ENCODE measurements at places on chromosomes 16 and 17. TPM values are rescaled to one million over a fixed set of nuclear protein-coding genes. Genes with fewer than 3 reads are reported as not detected.

MT3 gene
- 6.1 TPM for total RNA-seq

ZNF385C gene
- not detected for total RNA-seq

FOXC2 gene
- 1.1 TPM for total RNA-seq

SLC43A2 gene
- total RNA-seq = 4.8 TPM

SOX9 gene
- 11.7 TPM for total RNA-seq

OTOA gene
- not detected for total RNA-seq

KCNJ12 gene
- 11.5 TPM for total RNA-seq

DNA sequence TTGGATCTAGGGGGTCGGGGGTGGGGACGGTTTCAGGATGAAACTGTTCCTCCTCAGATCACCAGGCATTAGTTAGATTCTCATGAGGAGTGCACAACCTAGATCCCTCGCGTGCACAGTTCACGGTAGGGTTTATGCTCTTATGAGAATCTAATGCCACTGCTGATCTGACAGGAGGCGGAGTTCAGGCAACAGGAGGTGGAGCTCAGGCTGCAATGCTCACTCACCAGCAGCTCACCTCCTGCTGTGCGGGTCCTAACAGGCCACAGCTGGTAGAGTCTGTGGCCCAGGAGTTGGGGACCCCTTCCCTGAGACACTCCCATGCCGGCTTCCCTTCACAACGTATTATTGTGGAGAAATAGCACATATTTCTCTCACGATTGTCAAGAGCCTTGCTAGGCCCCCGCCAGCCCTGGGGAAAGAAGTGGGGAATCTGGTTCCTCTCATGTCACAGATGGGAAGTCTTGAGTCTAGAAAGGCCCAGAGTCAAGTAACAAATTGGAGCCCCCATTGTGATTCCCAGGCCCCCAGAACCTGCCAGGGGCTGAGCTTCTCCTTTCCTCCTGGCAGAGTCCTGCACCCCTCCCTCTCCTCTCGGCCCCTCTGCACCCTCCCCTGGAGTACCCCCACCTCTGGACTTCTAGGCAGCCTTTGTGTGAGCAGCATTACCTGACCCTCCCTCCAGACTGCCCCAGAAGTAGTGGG lies 6.1 kb upstream of the KRT14 start:
- H3K4me3 ChIP-seq = no peak overlapping the region
- peak; percentile 21 for DNase-seq
- no peaks in the 10 kb centered on the region for H3K4me1 ChIP-seq

DNA sequence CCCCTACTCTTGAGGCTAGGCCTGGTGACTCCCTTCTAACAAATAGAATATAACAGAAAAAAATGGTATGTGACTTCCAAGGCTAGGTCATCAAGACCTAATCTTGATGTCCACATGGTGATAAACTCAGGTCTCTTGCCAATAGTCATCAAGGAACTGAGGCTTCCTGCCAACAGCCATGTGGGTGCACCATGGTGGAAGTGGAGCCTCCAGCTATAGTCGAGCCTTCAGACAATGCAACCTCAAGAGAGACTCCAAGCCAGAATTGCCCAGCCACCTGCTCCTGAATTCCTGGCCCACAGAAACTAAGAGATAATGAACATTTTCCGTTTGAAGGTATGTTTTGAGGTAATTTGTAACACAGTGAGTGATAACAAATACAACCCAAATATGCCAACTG lies 55.9 kb upstream of the SREBF1 start:
- no peaks in the 10 kb centered on the region for H3K36me3 ChIP-seq
- no peaks in the 10 kb centered on the region for H3K27me3 ChIP-seq
- peaks cover 8% of the 10 kb centered on the region for H3K4me1 ChIP-seq

- H3K4me1 ChIP-seq = peaks cover 4% of the 10 kb centered on the region
- peaks cover 12% of the 10 kb centered on the region for H3K36me3 ChIP-seq
- no peaks in the 10 kb centered on the region for H3K27me3 ChIP-seq
- no peak for DNase-seq
- H3K27ac ChIP-seq = no peak overlapping the region
- H3K4me3 ChIP-seq = no peak overlapping the region
These were observed 31.9 kb upstream of the ANKFY1 start for GRCh38 chr17:4295686-4296085.

GRCh38 chr16:51996516-51996915 lies 550.4 kb downstream of the TOX3 start:
- H3K4me3 ChIP-seq = no peak overlapping the region
- no peaks in the 10 kb centered on the region for H3K36me3 ChIP-seq
- no peaks in the 10 kb centered on the region for H3K4me1 ChIP-seq

DNA sequence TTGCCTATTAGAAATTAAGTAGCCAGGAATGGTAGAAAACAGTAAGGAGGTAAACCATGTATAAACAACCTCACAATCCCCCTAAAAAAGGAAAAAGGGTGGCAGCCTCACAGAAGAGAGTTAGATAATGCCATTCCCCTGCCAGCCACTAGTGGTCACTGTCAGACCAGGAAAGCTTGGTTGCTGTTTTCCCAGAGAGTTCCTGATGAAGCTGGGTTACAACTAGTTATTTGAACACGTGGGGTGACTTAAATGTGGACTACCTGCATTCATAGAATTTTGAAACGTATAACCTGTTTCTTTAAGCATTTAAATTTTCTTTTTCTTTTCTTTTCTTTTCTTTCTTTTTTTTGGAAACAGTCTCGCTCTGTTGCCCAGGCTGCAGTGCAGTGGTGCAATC lies 5.8 kb downstream of the GPRC5C start:
- DNase-seq = no peak
- H3K36me3 ChIP-seq = no peaks in the 10 kb centered on the region
- H3K27me3 ChIP-seq = no peaks in the 10 kb centered on the region
- no peak overlapping the region for H3K4me3 ChIP-seq
- peaks cover 14% of the 10 kb centered on the region for H3K4me1 ChIP-seq

GRCh38 chr16:1062895-1063294 lies 9.7 kb upstream of the SSTR5 start:
- H3K27me3 ChIP-seq = peaks cover 16% of the 10 kb centered on the region
- no peak for DNase-seq
- no peak overlapping the region for H3K4me3 ChIP-seq
- no peaks in the 10 kb centered on the region for H3K36me3 ChIP-seq
- no peak overlapping the region for H3K27ac ChIP-seq
- H3K4me1 ChIP-seq = no peaks in the 10 kb centered on the region

DNA sequence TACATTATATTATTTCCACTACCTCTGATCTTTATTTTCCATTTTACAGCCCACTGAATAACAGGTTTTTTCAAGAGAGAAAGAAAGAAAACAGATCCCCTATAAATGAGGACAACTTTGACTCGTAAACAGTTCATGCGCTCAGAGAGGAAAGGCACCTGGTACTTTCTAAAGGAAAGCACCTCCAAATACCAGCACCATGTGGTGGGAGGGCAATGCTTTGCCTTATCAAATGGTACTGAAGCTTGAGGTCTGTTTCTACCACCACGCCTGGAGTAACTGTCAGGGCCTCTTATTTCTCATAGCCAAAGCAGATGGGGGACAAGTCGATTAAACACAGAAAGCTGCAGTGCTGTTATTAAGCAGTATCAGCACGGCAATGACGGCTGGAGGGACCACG lies 510.3 kb upstream of the ZFHX3 start:
- H3K36me3 ChIP-seq = no peaks in the 10 kb centered on the region
- no peaks in the 10 kb centered on the region for H3K4me1 ChIP-seq
- no peak overlapping the region for H3K27ac ChIP-seq
- H3K4me3 ChIP-seq = no peak overlapping the region

DNA sequence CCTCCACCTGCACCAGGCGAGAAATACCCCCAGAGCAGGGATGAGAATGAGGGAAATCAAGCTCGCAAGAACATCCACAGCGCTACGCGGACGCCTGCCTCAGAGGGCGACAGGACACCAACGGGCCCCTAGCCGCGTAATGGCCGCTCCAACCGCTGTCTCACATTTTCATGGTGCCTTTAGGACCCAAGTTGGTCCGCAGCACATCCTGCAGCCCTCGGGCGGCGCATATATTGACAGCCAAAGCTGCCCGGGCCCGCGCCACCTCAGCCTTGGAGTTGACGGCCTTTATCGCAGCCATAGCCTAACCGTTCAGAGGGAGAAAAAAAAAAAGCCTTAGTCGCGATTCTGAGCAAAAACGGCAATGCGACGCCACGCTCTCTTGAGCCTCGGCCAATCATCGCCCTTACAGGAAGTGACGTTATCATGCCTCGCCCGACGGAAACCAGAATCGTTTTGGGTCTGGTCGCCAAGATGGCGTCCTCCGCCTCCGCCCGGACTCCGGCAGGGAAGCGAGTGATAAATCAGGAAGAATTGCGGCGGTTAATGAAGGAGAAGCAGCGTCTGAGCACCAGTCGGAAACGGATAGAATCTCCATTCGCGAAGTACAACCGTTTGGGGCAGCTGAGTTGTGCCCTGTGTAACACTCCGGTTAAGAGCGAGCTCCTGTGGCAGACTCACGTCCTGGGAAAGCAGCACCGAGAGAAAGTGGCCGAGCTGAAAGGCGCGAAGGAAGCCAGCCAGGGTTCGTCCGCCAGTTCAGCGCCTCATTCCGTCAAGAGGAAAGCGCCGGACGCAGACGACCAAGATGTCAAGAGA lies at the start of the genes CCT6B and ZNF830:
Gene CCT6B (minus strand): TSS at position 368 of the 819 bp plus-strand sequence. CDS start 67 bp downstream, at position 301.
Gene ZNF830 (plus strand): TSS at position 448 of the 819 bp plus-strand sequence. CDS start 27 bp downstream, at position 475.
- no peaks in the 10 kb centered on the region for H3K36me3 ChIP-seq
- H3K4me1 ChIP-seq = peaks cover 11% of the 10 kb centered on the region
- H3K4me3 ChIP-seq = peak within 1 kb of the TSS; percentile 91
- no peaks in the 10 kb centered on the region for H3K27me3 ChIP-seq
- DNase-seq = peak; percentile 93
- peak within 1 kb of the TSS; percentile 90 for H3K27ac ChIP-seq

DNA sequence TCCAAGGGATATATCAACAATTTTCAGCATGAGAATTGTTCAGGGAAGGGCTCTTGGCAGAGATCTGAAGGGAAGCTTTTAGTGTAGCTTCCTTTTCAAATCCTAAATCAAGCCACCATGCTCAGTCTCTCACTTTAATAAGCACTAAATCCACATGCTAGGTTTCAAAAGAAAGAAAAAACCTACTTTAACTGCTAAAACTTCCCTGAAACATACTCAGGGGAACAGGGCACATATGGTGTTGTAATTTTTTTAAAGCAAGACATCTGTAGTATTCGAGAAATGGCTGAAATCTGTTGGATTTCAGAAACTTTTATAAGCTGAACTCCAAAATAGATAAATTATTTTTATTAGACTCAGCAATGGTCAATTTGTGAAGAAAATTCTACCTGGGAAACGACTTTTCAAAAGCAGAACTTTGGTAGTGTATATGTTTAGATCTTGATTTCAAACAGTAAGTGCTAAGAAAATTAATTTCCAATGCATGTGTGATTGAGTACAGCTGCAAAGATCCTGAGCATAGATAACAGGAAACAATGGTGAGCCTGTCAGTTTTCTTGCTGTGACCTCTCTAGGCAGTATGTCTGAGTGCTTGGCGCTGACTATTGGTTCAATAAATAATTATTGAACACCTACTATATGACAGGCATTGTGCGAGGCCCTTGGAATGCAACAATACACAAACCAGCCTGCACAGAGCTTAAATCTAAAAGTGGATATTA lies 804.5 kb upstream of the SOX9 start:
- DNase-seq = no peak
- H3K4me1 ChIP-seq = no peaks in the 10 kb centered on the region

- no peaks in the 10 kb centered on the region for H3K4me1 ChIP-seq
- H3K27me3 ChIP-seq = no peaks in the 10 kb centered on the region
- H3K36me3 ChIP-seq = no peaks in the 10 kb centered on the region
- no peak overlapping the region for H3K27ac ChIP-seq
- H3K4me3 ChIP-seq = no peak overlapping the region
- DNase-seq = no peak
These were observed 7.2 kb upstream of the AATK start for GRCh38 chr17:81173052-81173761.

DNA sequence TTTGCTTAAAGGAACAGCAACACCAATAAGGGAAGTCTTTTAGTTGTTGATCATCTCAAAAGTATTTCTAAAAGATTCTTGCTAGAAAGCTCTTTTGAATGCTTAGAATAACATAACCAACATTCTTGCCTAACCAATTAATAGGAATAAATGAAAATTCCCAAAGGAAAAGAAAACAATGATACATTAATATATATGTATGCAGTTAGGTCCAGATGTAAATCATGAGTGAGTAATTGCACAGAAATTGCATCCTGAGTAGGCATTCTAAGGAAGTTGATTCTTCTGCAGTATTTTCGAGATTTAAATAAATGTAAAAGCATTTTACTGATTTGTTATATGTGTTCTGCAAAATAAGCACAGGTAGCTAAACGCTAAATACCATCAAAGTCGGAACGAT lies 22.1 kb downstream of the COX10 start:
- DNase-seq = no peak
- H3K4me3 ChIP-seq = no peak overlapping the region
- no peaks in the 10 kb centered on the region for H3K27me3 ChIP-seq
- H3K4me1 ChIP-seq = no peaks in the 10 kb centered on the region
- no peak overlapping the region for H3K27ac ChIP-seq

DNA sequence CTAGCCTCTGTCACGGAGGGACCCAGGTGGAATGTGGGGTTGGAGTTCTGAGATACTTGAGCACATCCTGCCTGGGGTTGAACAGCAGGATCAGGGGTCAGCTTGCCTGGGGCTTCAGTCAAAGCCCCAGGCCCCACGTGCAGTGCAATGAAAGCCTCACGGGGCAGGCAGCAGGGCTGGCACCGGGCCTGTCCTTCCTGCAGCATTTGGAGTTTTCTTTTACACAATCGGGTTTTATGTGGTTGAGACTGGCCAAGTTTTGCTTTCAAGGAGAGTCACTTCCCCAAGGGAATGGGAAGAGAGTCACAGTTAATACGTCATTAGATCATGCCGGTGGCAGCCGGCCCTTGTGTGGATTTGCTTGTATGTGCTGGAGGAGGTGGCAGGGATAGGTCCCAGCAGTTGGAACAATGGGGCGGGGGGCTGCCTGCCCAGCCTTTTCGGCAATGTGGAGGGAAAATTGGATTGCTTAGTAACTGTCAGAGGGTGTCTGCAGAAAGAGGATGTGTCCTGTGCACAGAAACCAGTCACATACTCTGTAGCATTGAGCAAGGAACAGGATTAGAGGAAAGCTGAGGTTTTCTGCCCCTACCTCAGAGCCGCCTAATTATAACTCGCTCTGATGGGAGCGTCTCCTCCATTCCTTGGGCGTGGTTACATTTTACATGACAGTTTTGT lies 4.5 kb downstream of the RMI2 start:
- no peak overlapping the region for H3K4me3 ChIP-seq
- no peaks in the 10 kb centered on the region for H3K36me3 ChIP-seq
- DNase-seq = peak; percentile 60

- no peak for DNase-seq
- H3K4me1 ChIP-seq = no peaks in the 10 kb centered on the region
- H3K27ac ChIP-seq = no peak overlapping the region
- H3K36me3 ChIP-seq = no peaks in the 10 kb centered on the region
These were observed 204.1 kb upstream of the NLRP1 start for GRCh38 chr17:5788266-5788900.

DNA sequence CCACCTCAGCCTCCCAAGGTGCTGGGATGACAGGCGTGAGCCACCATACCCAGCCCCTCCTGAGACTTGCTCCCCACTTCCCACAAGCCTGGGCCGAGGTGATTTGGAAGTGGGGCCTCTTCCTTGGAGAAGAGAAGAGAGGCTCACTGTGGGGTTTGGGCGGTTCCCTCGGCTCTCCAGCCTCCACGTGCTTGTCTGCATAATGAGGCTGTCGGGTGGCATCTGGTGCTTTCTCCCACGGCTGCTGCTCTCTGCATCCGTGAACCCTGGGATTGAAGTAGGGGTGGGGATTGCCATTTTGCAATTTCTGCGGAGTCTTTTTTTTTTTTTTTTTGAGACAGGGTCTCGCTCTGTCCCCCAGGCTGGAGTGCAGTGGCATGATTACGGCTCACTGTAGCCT lies 101.4 kb downstream of the RAP1GAP2 start:
- H3K27ac ChIP-seq = no peak overlapping the region
- no peaks in the 10 kb centered on the region for H3K27me3 ChIP-seq
- no peak overlapping the region for H3K4me3 ChIP-seq
- no peaks in the 10 kb centered on the region for H3K36me3 ChIP-seq
- no peaks in the 10 kb centered on the region for H3K4me1 ChIP-seq
